ENCODE measurements at places on chromosomes 2 and 18. TPM values are rescaled to one million over a fixed set of nuclear protein-coding genes. Genes with fewer than 3 reads are reported as not detected.
A peak's percentile ranks its signal among the peaks of the same experiment; 100 is the strongest.

GPR75 gene
- polyA plus RNA-seq, result 0.19 TPM

NEU2 gene
- polyA plus RNA-seq, result not detected

GRCh38 chr2:80363791-80364349 is 59.3 kb upstream of the LRRTM1 start:
- no peaks in the 10 kb centered on the region for H3K27me3 ChIP-seq
- DNase-seq, result no peak
- H3K27ac ChIP-seq, result no peak overlapping the region

DNA sequence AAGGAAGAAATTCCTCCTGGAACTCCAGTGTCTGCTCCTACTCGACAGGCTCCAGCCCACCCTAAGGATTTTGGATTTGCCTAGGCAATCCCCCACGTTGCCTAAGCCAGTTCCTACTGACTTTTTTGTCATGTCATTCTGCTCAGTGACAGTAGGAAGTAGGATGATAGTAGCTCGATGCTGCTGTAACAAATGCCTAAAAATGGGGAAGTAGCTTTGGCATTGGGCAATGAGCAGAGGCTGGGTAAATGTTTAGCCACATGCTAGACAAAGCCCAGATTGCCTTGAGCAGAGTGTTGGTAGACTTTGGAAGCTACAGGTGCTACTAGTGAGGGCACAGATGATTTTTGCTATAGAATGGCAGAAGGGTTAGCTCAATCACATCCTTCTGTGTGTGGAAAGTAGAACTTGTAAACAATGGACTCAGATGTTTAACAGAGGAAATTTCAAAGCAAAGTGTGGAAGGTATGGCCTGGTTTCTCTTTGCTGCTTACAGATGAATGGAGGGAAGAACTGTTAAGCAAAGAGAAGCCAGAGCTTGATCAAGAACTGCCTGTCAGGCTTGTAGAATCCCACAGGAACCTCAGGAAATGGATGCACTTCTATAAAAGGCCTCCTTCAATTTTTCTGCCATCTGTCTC is 154.8 kb downstream of the RNF144A start:
- DNase-seq, result no peak
- no peaks in the 10 kb centered on the region for H3K4me1 ChIP-seq
- H3K36me3 ChIP-seq, result no peaks in the 10 kb centered on the region
- no peaks in the 10 kb centered on the region for H3K27me3 ChIP-seq
- no peak overlapping the region for H3K4me3 ChIP-seq

GRCh38 chr2:195513119-195513518 is 143.9 kb upstream of the SLC39A10 start:
- no peak overlapping the region for H3K4me3 ChIP-seq
- H3K36me3 ChIP-seq, result no peaks in the 10 kb centered on the region
- H3K27me3 ChIP-seq, result no peaks in the 10 kb centered on the region
- no peak overlapping the region for H3K27ac ChIP-seq
- DNase-seq, result no peak

DNA sequence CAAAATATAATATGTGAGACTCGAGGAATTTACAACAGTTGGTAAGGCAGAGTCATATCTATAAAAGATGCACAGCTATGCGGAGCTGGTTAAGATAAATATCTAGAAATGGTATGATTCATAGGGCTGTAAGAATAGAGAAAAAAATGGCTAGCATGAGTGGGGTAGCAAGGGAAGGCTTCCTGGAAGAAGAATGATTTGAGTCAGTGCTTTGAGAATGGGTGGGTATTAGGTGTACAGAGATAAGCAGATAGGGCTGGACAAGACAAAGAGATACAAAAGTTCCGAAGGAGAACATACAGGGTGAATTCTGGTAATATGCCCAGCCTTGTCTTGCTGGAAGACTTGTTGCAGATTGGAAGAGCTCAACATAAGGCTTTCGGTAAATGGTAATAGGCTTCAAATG is 291.5 kb upstream of the CCDC68 start:
- no peak overlapping the region for H3K4me3 ChIP-seq
- H3K27me3 ChIP-seq, result no peaks in the 10 kb centered on the region
- H3K36me3 ChIP-seq, result peaks cover 15% of the 10 kb centered on the region
- no peak overlapping the region for H3K27ac ChIP-seq

DNA sequence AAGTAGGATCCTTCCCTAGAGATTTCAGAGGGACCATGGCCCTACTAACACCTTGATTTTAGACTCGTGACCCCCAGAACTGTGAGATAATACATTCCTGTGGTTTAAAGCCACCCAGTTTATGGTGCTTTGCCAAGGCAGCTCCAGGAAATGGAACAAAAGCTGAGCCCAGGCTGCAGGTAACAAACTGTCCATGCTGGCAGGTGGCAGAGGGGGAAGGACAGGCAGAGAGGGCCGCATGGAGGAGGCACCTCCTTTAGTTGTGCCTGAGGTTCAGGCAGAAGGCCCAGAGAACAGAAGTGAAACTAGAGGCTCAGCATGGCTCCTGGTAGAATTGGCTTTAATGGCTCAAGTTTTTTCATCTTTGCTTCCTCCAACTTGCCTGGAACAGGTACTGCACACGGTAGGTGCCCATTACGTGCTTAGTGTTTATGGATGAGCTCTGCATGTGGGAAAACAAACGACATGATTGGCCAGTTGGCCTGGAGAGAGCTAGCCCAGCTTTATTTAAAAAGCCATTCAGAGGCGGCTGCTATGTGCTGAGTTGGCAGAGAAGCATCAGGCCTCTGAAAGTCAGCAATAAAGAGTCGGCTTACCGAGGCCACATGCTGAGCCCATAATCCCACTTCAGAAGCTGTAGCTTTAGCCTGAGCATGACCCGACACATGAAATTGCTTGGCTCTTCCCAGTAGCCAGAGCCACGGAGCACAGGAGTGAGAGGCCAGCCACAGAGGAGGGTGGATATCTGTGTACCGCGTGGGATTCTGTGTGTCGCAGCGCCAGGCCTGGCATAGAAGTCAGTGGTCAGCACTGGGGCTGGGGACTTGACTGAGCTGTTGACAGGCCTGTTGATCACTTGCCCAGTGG is 36.5 kb downstream of the HS1BP3 start:
- peaks cover 97% of the 10 kb centered on the region for H3K4me1 ChIP-seq
- no peaks in the 10 kb centered on the region for H3K36me3 ChIP-seq
- no peaks in the 10 kb centered on the region for H3K27me3 ChIP-seq
- no peak overlapping the region for H3K4me3 ChIP-seq
- H3K27ac ChIP-seq, result peak overlapping the region; percentile 94
- DNase-seq, result peak; percentile 69

- H3K36me3 ChIP-seq, result no peaks in the 10 kb centered on the region
- no peak for DNase-seq
- no peak overlapping the region for H3K4me3 ChIP-seq
- H3K27me3 ChIP-seq, result no peaks in the 10 kb centered on the region
These were observed 97.8 kb upstream of the POU3F3 start for GRCh38 chr2:104756118-104756517.

GRCh38 chr18:76570856-76571255 is 75.8 kb upstream of the ZNF516 start:
- no peaks in the 10 kb centered on the region for H3K27me3 ChIP-seq
- H3K36me3 ChIP-seq, result no peaks in the 10 kb centered on the region
- peaks cover 10% of the 10 kb centered on the region for H3K4me1 ChIP-seq
- no peak overlapping the region for H3K27ac ChIP-seq

Data from stomach (tissue), 19 donors.